ENCODE measurements at places on chromosomes 2 and 18.

DNA sequence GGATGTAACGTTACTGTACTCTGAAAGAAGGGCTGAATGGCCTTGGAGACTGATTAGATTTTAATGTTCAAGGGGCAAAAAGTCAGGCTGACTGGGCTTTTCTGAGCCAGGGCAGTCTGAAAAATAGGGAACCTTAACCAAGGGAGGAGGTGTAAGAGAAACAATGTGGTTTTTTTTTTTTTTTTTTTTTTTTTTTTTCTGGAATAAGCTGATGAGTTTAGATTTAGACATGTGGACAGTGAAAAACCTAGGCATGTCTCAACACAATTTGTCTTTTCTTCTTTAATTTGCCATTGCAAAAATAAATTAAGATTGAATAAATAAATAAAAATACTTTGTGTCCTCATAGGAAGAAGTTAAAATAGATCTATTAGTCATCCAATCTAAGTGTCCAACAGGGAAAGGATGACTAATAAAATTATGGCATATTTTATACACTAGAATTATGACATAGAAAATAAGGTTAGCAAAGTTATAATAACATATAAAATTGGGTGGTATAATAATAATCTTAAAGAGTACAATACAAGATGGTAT is 237.6 kb upstream of the TRIB2 start:
- no peak for DNase-seq

DNA sequence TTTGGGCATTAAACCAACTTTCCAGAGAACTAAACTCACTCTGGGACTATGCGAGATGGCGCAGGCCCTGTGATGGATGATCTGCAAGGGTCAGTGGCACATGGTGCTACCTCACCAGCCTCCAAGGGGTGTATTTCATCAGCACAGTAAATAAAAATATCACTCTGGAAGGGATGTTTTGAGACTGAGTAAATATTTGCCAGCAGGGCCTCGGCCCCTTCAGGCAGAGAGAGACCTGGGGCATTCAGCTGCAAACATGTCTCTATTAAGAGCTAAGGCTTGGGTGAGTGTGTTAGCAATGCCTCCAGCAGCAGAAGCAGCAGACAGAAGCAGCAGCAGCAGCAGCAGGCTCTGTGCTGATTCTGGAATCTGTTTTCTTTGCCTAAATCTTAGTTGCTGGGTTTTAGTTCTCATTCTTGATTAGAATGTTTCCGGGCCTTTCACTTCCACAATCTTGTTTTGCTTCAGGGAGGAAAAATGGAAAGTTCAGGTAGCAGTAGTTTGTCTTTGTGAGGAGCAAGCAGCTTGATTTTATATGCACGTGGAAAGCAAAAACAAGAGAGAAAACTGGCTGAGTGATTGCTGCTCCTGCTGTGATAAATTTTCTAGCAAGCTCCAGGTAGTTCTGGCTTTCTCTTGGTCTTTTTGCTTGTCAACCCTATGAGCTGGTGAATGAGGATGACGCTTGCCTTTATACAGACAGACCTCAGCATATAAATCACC is 18.6 kb downstream of the ADCYAP1 start:
- no peak for DNase-seq

GRCh38 chr18:21004726-21005125 is 106.9 kb downstream of the ROCK1 start:
- no peak for DNase-seq

DNA sequence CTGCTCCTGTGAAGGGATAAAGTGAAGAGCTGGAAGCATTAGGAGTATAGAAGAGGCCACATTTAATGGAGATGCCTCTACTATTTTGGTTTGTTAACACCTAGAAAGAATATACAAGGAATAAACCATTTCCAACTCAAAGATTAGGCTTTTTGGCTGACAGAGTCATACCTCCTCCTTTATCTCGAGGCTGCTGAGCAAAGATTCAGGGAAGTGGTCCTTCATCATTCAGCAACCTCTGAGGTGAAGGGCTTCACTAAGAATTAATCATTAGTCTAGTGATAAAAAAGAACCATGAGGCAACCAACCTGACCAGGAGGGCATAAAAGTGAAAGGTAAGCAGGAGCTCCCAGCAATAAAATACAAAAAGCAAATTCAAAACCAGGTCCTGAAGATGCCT is 25.8 kb downstream of the AAK1 start:
- no peak for DNase-seq
